ENCODE measurements at places on chromosomes 1 and 21.
A peak's percentile ranks its signal among the peaks of the same experiment; 100 is the strongest.

DNA sequence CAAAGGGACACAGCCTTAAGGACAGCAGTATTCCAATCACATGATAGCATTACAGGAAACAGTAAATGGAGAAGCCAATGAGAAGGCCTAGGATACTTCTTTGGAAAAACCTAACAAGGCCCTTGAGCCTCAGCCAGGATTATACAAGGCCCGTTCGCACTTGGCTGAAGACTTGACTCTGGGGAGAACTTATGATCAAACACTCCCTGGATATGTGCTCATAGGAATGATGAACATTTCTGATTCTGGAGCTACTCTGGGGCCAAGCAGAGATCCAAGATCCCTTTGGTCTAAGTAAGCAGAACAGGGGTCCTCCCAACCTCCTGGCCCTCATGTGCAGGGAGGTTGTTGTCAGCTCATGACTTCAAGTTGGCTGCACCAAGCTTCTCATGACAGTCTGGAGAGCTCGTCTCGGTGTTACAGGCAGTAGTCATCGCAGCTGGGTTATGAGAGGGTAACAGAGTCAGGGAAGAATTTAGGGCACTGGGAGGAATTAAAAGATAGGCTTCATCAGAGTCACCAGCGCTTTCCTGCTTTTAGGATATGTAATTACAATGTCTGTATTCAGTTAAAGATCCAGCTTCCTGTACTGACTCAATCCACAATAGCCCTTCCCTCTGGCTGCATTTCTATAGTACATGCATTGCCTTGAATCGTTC, 92.5 kb upstream of the IRF2BP2 start:
- DNase-seq: no peak

- peak; percentile 88 for DNase-seq
Measured at GRCh38 chr1:1068517-1069055, 5.5 kb downstream of the RNF223 start.

DNA sequence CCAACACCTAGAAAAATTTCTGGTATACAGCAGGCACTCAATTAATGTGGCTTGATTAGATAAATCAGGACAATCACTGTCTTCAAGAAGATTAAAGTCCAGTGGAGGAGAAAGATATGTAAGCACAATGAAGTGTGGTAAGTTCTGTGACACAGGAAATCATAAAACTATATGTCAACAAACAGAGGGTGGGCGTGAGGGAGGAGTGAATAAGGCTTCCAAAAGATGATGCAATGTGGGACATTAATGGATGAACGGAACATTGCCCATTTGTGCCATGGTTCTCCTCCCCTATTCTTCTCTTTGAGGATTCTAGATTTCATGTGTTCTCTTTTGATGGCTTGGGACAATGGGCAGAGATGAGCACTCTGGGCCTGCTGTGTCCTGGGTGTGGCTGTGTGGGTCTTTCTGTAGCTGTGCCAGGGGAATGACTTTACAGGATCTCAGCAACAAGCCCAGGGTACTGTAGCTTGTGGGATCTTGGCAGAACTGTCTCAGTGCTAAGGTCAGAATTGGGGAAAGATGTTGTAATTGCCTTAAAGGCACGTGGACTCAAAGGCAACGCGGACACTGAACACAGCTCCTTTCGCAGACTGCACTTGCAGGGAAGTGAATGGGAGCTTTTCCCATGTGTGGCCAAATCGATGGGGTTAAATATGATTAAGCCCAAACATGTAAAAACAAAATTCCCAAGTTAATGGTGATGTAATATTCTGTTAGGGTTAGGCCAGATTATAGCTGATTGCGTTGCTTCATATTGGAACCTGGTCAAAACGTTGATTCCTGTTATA, 366.9 kb downstream of the TGFB2 start:
- no peak for DNase-seq

- DNase-seq: peak; percentile 1
Measured at GRCh38 chr1:54003249-54003646, 14.7 kb downstream of the LDLRAD1 start.

GRCh38 chr21:35195232-35195631, 146.1 kb upstream of the RUNX1 start:
- DNase-seq: no peak

- no peak for DNase-seq
Measured at GRCh38 chr1:109389638-109390341, 7.9 kb downstream of the SORT1 start.
